ENCODE measurements at places on chromosomes 4 and X.

DNA sequence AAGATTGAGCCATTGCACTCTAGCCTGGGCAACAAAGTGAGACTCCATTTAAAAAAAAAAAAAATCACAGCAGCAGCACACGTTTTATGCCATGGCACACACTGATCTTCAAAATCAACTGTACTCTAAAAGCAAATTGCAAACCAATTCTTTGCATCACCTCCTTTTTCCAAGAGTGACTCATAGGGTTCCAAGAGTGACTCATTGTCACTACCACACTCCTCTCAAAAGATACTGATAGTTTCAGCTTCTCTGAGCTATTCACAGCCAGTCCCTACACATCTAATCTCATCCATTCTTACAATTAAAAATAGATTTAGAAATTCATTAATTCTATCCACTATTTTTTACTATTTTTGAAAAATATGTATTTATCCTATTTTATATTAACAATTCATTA is 1494.9 kb upstream of the AGA start:
- DNase-seq: no peak

DNA sequence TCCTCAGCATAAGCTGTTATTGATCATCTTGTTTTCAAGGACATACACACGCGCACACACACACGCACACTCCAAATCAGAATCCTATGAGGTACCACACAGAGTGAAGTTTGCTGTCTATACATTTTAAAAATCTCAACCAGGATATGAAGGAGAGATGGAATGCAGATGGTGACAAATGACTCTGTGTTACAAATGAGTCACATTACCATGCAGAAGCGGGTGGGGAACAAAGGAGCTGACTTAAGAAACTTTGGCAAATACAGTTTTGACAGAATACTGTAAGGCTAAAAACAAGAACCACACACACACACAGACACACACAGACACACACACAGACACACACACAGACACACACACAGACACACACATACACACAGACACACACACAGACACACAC is 81.7 kb downstream of the RELL1 start:
- no peak for DNase-seq

GRCh38 chr4:13851085-13851940 is 223.8 kb upstream of the BOD1L1 start:
- no peak for DNase-seq

DNA sequence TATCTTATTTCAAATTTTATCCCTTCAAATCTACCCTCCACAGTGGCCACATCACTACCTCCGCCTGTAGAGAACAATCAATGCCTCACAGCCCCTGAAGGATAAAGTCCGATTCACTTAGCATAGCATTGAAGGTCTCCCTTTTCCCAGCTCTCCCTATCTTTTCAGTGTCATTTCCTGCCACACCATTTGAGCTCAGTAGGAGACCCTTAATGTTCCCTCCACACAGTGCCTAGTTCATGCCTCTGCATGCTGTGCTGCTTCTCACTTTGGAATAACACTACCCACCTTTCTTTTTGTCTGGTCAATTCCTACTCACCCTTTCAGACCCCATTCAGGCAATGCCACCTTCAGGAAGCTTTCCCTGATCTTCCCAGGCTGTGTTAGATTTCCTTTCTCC is 23.6 kb upstream of the SCOC start:
- DNase-seq: no peak

GRCh38 chrX:149185087-149185486 is 320.0 kb downstream of the IDS start:
- no peak for DNase-seq

- DNase-seq: no peak
These were observed 90.6 kb upstream of the AFAP1 start for GRCh38 chr4:8030121-8030781.

GRCh38 chr4:56326363-56326762 is 60.9 kb downstream of the AASDH start:
- DNase-seq: no peak

DNA sequence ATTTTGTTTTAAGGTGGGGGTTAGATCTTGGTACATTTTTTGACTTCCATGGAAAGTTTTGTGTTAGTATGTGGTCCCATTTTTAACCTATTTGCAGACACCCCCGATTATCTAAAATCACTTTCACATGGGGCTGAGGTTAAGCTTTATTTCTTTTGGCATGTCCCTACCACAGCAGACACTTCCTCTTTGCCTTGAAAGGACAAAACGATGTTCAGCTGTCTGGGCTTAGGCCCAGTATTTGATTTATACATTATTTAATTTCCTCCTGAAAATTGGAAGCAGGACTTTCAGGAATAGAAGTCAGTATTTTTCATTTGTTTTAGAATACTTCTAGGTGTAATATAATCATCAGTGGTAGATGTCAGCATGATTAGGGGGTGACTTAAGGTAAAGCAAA is 112.4 kb upstream of the SPRY1 start:
- DNase-seq: no peak

DNA sequence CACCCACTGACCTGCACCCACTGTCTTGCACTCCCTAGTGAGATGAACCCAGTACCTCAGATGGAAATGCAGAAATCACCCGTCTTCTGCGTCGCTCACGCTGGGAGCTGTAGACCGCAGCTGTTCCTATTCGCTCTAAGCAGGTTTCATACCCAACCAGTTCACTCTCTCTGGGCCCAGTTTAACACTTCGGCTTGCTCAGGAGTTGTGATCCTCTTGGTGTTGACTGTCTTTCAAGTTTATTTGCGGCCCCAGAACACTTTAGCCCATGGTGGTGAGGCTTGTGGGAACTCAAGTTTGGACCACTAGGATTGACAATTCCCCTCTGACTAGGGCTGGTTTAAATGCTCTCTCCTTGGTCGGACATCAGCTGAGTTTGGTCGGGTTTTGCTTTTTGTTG is 147.0 kb downstream of the DACH2 start:
- DNase-seq: no peak

- DNase-seq: no peak
These were observed 15.4 kb upstream of the MAGED1 start for GRCh38 chrX:51878056-51878455.

DNA sequence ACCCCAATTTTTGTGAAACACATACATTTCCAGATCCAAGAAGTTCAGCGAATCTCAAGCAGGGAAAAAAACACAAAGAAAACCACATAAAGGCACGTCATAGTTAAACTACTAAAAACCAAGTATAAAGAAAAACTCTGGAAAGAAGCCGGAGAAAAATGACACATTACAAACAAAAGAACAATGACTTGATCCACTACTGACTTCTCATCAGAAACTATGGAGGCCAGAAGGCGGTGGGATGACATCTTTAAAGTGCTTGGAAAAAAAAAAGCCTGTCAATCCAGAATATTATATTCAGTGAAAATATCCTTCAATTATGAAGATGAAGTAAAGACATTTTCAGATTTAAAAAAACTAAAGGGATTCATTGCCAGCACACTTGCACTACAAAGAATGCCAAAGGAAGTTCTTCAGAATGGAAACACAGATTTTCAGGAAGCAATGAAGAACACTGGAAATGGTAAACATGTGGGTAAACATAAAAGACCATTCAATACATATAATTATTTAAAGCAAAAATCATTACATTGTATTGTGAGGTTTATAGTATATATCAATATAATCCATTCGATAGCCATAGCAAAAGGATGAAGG is 32.6 kb upstream of the PPP2R2C start:
- DNase-seq: no peak

DNA sequence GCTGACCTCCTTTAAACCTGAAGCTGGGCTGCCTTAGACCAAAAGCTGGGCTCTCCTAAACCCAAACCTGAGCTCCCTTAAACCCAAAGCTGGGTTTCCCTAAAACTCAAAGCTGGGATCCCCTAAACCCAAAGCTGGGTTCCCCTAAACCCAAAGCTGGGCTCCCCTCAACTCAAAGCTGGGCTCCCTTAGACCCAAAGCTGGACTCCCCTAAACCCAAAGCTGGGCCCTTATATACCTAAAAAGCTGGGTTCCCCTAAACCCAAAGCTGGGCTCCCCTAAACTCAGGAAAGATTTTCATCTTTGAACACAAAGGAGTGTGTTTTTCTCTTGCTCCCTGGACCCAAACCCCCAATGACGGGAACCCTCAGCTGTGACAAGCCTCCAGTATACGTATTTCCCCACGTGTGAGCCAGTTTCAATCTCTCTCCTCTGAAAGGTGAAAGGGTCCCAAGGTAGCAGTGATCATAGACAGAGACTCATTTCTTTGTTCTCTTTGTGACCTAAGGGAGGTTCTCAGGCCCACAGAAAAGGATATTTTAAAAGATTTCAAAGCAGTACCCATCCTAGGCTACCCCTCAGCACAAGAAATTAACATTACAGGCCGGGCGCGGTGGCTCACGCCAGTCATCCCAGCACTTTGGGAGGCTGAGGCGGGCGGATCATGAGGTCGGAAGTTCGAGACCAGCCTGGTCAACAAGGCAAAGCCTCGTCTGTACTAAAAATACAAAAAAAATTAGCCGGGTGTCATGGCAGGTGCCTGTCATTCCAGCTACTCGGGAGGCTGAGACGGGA is 31.3 kb upstream of the ASMTL start:
- peak; percentile 50 for DNase-seq

DNA sequence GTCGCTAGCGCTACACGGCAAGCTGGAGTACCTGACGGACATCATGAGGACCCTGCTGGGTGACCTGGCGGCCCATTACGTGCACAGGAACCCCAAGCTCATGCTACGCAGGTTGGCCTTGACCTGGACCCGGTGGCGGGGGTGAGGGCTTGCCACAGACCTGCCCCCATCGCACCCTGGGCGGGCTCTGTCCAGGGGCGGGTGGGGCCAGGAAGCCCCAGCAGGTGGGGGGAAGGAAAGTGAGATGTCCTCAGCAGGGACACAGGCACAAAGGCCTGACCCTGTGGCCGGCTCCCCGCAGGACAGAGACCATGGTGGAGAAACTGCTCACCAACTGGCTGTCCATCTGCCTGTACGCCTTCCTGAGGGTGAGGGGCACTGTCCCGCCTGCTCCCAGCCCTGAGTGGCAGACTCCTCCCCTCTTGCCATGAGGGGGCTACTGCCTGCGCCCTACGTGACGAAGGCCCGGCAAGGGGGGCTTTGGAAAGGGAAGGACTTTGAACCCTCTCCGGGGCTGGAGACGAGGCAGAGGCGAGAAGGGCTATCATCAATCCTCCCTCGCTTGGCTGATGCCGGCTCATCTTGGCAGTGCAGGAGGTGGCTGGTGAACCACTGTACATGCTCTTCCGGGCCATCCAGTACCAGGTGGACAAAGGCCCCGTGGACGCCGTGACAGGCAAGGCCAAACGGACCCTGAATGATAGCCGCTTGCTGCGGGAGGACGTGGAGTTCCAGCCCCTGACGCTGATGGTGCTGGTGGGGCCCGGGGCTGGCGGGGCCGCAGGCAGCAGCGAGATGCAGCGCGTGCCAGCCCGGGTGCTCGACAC is 5.3 kb upstream of the SRPK3 start:
- DNase-seq: no peak

- DNase-seq: no peak
These were observed 309.9 kb upstream of the PPP1R2C start for GRCh38 chrX:43087830-43088229.

- peak; percentile 35 for DNase-seq
These were observed 1.4 kb downstream of the CCNI start for GRCh38 chr4:77074381-77074831.

DNA sequence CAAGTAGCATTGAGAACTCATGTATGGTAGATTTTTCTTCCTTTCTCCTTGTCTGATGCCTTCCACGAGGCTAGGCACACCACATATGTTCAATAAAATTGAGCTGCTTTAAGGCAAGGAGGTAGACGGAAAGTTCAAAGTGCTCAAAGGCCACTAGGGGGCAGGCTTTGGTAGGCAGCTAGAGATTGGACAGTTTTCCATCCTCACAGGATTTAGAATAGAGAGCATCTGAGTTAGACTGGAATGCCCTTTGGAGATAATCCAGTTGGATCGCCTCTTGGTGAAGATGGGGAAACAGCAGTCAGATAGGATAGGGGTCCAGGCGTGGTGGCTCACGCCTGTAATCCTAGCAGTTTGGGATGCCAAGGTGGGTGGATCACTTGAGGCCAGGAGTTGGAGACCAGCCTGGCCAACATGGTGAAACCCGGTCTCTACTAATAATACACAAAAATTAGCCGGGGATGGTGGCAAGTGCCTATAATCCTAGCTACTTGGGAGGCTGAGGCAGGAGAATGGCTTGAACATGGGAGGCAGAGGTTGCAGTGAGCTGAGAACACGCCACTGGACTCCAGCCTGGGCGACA is 30.4 kb downstream of the ELF4 start:
- DNase-seq: peak; percentile 69

GRCh38 chrX:101232316-101232715 is 12.7 kb downstream of the DRP2 start:
- no peak for DNase-seq

DNA sequence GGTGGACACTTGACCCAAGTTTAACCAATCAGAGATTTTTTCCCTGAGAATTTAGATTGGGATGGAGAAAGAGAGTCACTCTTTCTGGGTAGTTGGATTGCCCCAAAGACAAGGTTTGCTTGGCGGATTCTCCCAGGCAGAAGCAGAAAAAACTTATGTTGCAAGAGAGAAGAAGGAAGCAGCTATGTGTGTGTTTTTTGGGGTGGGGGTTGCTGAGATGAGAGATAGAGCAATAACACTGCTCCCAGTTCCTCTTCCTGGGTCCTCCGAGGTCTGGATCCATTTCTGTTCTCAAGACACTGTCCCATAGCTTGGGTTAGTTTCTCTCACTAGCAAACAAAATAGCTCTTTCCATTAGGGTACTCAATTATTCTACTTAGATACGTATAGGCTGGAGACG is 222.1 kb downstream of the STIM2 start:
- DNase-seq: no peak

- DNase-seq: no peak
These were observed 56.0 kb upstream of the RELL1 start for GRCh38 chr4:37742149-37742548.

DNA sequence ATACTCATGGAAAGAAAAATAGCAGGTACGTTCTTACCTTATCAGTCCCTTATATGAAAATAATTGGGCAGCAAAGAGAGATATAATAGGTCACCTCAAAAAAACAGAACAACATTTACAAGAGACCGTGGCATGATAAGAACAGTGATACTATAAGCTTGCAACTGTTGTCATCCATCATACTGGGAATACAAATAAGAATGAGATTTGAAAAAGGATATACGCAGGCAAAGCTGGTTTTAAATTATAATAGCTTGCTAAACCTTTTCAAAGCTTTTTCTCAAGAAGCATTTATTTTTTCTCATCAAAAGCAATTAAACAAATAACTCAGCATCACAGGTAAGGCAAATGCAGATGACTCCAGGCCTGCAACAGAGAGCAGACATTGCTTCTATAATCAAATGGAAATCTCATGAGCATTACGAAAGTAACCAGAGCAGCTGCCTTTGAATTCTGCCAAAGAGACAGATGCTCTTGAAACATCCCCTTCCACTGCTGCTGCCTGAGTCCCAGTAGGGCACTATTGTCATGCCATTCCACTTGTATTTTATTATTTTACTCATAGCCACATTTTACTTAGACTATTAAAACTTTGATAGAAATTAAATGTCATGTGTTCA is 620.6 kb upstream of the GNPDA2 start:
- DNase-seq: no peak

- peak; percentile 79 for DNase-seq
These were observed 73.6 kb upstream of the RBMX start for GRCh38 chrX:136953867-136954787.

GRCh38 chr4:52106660-52107059 is 55.6 kb downstream of the SPATA18 start:
- no peak for DNase-seq

GRCh38 chr4:70721747-70722146 is at the start of gene RUFY3:
RUFY3 (plus strand) TSS chr4:70721964; CDS start chr4:70722574, 610 bp downstream.
- no peak for DNase-seq

Data from NAMALWA (cell line).